ENCODE measurements at places on chromosomes 2 and 18.

GRCh38 chr2:148022351-148022750 lies 1.5 kb downstream of the MBD5 start:
- no peak for DNase-seq

DNA sequence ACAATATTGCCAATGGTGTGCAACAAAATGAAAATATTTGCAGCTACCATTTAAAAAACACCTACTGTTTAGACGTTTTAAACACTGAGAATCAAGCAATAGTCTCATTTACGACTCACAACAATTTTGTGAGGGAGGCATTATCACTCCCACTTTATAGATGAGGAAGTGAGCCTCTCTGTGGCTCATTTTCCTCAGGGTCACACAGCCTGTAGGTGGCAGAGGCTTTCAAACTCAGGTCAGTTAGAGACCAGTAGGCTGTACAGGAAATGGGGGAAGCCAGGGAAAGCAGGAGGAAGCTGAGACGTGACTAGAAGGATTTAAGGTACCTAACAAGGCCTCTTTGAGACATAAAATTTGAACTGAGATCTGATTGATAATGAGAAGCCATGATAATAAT lies 95.0 kb upstream of the ZNF521 start:
- DNase-seq: no peak

DNA sequence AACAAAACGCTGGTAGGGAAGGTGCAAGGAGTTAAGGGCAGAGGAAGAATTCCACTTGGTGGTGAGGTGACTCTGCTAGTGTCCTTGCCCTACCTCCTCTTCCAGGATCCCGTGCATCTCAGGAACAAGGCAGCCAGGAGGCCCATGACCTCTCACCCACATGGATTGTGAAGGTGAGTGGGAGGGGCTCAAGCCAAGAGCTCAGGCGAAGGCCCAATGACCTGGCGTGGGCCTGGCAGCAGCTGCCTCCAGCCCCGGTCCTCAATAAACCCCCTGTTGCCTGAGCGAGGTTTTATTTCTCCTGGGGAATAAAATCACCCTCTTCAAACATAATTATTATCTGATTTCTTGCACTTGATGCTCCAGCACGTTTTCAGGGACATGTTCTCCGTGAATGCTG lies 28.2 kb downstream of the LAMA1 start:
- no peak for DNase-seq

DNA sequence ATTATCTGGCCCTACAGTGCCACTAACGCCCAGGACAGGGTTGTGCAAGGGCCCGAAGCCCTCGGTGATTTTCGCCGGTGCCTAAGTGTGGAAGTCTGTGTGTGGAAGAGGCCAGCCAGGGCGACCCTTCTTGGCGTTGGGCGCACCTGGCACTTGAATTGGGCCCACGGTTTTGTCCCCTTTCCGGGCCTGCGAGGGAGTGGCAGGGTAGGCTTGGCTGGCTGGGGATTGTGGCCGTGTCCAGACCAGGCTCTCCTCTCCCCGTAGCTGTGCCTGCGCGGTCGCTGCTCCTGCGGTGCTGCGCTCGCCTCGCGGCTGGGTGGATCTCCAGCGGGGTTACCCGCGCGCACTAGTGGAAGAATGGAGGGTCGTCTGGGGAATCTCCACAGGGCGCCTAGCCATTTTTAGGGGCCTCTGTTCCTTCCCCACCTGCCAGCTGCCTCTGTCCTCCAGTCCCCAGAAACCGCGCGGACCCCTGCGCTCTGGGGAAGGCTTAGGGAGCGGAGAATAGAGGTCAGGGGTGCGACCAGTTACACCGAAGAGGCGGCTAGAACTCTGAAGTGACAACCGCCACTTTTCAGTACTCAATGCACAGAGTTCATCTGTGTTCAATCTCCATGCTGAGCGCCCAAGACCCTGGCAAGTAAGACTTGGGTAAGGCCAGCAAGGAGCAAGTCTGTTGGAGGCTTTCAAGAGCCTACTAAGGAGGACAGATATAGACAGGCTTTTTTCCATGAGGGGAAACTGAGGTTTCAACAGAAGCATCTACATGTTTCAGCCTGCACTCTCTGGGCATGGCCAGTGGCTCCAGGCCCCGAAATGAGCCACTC lies 16.0 kb downstream of the EVX2 start:
- DNase-seq: no peak

GRCh38 chr2:222919841-222920526 lies 59.1 kb downstream of the ACSL3 start:
- no peak for DNase-seq

- DNase-seq: no peak
These were observed 47.1 kb upstream of the ADAM23 start for GRCh38 chr2:206396211-206396610.
